ENCODE measurements at places on chromosomes 11 and 22.
A peak's percentile ranks its signal among the peaks of the same experiment; 100 is the strongest.

- no peak for DNase-seq
Observed at GRCh38 chr11:9838229-9838628, 174.4 kb downstream of the SWAP70 start.

DNA sequence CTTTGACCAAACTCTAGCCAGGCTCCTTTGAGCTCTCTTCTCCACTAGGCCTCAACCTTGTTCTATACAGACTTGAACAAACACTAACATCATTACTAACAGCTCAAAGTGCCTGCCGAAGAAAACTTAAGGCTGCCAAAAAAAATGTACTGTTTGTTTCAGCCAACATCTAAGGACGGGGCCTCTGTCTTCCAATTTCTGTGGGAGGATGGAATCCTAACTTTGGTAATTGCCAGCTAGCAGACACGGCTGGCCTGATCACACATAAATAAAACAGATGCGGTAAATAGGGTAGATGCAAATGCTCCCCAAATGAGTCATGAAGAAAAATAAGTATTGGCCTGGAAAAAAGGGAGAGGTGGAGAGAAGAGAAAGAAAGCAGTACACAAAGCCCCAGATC is 394.3 kb downstream of the TMEM135 start:
- DNase-seq: no peak

DNA sequence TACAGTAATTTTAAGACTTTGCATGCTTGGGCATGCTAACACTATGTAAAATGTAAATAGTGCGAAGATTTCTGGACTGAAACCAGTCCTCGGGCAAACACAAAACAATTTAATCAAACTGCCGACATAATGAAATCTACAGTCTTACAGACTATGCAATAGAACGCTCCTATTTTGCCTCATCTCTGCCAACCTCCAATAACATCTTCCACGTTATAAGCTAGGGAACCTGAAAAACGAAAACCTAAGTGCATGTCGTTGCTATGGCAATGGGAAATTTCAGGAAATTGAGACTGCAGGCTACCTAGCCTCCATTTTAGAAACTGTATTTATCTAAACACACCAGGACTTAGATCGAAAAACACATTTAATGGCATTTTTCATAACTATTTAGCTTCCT is 1.1 kb downstream of the CSTF3 start:
- DNase-seq: peak; percentile 43

- DNase-seq: peak; percentile 46
Observed at GRCh38 chr22:19855504-19856409, 1.1 kb upstream of the GNB1L start.

- DNase-seq: no peak
Observed at GRCh38 chr11:17611049-17611448, 64.0 kb downstream of the OTOG start.

- DNase-seq: peak; percentile 13
Observed at GRCh38 chr11:12598330-12599256, 75.6 kb upstream of the TEAD1 start.

GRCh38 chr11:125167292-125167953 is 2.9 kb downstream of the PKNOX2 start:
- DNase-seq: no peak

GRCh38 chr11:64226507-64227051 is 505 bp downstream of the NUDT22 start:
- peak; percentile 75 for DNase-seq

- no peak for DNase-seq
Observed at GRCh38 chr22:38733724-38734381, 21.9 kb downstream of the SUN2 start.

GRCh38 chr11:12785901-12786300 is 111.7 kb downstream of the TEAD1 start:
- DNase-seq: no peak

- DNase-seq: peak; percentile 41
Observed at GRCh38 chr22:43085658-43086606, 3.3 kb downstream of the TTLL1 start.

DNA sequence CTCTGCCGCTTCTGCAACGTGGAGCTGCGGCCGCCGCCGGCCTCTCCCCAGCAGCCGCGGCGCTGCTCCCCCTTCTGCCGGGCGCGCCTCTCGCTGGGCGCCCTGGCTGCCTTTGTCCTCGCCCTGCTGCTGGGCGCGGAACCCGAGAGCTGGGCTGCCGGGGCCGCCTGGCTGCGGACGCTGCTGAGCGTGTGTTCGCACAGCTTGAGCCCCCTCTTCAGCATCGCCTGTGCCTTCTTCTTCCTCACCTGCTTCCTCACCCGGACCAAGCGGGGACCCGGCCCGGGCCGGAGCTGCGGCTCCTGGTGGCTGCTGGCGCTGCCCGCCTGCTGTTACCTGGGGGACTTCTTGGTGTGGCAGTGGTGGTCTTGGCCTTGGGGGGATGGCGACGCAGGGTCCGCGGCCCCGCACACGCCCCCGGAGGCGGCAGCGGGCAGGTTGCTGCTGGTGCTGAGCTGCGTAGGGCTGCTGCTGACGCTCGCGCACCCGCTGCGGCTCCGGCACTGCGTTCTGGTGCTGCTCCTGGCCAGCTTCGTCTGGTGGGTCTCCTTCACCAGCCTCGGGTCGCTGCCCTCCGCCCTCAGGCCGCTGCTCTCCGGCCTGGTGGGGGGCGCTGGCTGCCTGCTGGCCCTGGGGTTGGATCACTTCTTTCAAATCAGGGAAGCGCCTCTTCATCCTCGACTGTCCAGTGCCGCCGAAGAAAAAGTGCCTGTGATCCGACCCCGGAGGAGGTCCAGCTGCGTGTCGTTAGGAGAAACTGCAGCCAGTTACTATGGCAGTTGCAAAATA is 816 bp downstream of the PDE3B start:
- DNase-seq: peak; percentile 50

- no peak for DNase-seq
Observed at GRCh38 chr22:22082229-22082835, 99.7 kb upstream of the TOP3B start.

- no peak for DNase-seq
Observed at GRCh38 chr22:24695060-24695459, 79.5 kb downstream of the PIWIL3 start.

GRCh38 chr11:95412074-95412473 is 181.1 kb upstream of the SESN3 start:
- DNase-seq: no peak

GRCh38 chr11:109584001-109584972 is 162.3 kb downstream of the C11orf87 start:
- DNase-seq: no peak

DNA sequence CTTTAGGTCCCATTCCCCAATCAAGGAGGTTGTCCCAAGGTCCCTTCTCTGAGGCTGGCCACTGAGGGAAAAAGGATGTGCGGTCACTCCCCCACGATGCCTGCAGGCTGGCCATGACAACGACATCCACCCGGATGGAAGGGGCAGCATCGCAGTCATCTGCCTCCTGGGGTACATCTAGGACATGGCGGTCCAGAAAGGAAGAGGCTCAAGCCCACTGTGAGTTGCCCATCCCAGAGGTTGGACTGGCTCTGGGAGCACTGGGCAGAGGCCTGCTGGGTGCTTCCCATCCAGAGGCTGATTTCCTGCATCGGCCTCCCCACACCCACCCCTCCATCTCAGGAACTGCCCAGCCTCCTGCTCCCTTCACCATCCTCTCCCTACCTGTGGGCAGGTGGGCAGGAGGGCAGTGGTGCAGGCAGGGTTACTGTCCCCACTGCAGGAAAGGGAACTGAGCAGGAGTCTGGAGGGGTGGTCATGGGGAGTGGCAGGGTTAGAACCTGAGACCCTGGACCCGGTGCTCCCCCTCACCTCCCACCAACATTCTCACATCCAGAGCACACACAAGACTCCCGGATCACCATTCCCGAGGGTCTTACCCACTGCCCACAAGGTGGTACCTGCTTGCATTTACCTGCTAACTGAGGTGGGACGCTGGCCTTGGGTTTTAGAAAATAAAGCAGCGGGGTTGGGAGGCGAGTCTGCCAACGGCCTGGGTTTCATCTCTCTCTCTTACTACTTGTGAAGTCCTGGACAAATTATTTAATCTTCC is 4.4 kb downstream of the RCE1 start:
- no peak for DNase-seq

- DNase-seq: no peak
Observed at GRCh38 chr11:109783014-109783413, 310.2 kb upstream of the ZC3H12C start.

DNA sequence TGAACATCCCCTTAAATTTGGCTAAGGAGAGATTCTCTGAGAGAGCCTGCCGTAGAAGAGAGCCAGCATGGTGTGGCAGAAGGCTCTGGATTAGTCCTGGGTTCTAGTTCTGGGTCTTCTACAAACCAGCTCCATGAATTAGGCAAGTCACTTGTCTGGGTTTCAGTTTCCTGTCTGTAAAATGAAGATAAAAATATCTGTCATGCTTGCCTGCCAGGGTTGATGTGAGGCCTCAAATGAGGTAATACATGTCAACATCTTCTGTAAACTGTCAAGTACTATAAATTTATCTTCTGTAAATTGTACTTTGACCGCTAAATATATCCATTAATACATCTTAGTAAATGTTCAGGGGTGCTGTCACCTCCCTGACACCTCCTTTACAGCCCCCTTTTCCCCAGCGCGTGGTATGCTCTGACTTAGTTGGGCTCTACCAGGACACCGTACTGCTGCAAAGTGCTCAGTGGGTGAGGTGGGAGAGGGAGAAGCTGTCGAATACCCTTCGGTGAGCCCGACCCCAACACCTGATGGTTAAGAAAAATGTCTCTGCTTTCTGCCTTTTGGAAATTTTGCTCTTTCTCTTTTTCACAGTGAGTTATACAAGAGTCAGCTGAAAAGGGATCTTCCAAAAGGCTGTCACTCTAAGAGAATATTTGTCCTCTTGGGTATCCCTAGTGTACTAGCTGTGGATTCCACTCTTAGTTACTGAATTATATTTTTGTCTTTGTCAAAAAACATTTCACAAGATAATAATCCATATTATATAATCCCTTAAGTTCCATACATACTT is 15.0 kb downstream of the RBX1 start:
- no peak for DNase-seq

DNA sequence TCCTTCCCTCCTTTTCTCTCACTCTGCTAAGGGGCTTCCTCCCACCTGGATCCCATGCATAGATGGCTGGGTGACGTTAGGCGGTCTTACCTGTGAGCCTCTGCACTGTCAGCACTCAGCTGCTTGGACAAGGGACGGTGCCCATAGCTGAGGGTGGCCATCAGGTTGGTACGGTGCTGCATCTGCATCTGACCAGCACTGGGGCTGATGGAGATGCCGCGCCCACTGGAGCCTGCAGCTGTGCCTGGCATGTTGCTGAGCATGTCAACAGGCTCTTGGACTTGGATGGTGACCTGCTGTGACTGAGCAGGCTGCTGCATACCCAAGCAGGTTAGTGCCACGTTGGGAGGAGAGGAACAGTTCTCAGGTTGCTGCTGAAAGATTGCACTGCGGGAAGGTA is 21.8 kb upstream of the APOA1 start:
- no peak for DNase-seq

DNA sequence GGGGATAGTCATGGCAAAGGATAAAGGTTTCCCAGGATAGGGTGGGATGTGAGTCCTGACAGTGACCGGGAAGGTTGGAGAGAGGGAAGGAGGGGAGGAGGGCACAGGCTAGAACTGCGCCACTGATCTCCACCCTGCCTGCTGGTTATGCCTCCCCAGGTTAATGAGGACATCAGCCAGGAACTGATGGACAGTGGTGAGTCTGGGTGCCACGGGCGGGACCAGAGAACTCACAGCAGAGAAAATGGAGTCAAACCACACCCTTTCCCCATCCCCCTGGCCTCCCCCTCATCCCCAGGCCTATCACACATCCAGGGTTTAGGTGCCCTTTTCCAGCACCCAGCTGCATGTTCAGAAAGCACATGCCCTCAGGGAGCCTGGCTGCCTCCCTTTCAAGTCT is 10.2 kb downstream of the ANKK1 start:
- no peak for DNase-seq

- DNase-seq: no peak
Observed at GRCh38 chr11:32385998-32386397, 49.3 kb downstream of the WT1 start.

DNA sequence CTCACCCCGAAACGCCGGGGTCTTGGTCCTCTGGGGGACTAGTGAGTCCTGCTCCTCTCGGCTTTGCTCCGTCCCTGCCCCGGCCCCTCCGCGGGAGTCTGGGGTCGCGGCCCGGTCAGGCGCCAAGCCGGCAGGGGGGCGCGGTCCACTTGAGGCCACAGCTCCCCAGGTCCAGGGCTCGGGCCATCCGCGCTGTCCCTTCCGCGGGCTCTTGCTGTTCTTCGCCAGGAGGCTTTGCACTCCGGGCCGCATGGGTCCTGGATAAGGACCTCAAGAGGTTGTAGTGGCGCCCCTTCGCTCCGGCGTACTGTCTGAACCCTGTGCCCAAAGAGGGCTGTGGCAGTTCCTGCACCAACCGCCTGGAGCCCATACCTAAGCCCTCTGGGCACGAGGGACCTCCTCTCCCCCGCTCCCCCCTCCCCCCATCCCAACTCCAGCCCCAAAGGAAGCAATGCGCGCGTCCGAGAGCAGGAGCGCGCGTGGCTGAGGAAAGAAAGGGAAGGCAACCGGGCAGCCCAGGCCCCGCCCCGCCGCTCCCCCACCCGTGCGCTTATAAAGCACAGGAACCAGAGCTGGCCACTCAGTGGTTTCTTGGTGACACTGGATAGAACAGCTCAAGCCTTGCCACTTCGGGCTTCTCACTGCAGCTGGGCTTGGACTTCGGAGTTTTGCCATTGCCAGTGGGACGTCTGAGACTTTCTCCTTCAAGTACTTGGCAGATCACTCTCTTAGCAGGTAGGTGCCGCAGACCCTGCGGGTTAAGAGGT is at the start of gene ADM:
ADM (plus strand) TSS at position 579 of the 767 bp plus-strand sequence. CDS start 628 bp downstream, outside the sequence.
- DNase-seq: peak; percentile 45

- no peak for DNase-seq
Observed at GRCh38 chr11:79119491-79120284, 321.1 kb downstream of the TENM4 start.

GRCh38 chr11:26901162-26901561 is 92.8 kb upstream of the FIBIN start:
- DNase-seq: no peak

- DNase-seq: no peak
Observed at GRCh38 chr11:8177136-8177535, 8.3 kb upstream of the RIC3 start.

DNA sequence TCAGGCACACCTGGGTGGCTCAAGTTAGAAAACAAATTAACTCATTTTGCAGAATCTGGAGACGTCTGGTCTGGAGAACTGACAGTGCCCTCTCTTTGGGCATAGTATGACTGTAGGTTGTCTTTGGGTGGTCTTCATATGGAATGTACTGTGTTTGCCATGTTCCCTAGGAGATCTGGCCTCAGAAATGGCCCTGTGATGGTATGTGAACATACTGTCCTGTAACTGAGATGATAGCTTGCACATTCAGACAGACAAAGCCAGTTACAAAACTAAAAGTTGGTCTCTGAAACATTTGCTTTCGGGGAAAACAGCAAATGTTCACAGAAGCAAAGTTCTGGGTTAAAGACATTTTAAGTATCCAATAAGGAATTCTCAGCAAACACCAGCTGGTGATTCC is 29.7 kb downstream of the CD44 start:
- no peak for DNase-seq

DNA sequence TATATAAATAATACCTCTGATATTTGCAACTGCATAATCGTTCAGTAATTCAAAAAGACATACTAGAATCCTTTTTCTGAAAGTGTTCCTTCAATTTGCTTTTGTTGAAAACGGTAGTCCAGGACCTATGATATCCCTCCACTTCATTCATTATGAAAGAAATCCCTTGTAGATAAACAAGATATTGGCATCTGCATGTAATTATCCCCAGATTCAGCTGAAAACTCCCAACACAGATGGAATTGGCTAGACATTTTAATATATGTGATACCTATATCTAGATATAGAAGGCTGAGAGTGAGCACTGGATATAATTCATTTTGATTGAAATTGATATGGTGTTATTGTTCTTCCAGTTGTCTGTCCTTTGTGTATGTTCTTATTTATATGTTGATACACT is 109.4 kb downstream of the MSANTD4 start:
- no peak for DNase-seq

- peak; percentile 59 for DNase-seq
Observed at GRCh38 chr11:63551091-63551888, 11.9 kb downstream of the PLAAT2 start.

Measured in CD4-positive, alpha-beta T cell treated with Interleukin-21 for 1 hour (primary cell).